Uterus (tissue), 4 donors: ENCODE measurements at places on chromosomes 1 and 21. TPM values are rescaled to one million over a fixed set of nuclear protein-coding genes. Genes with fewer than 3 reads are reported as not detected.

DNA sequence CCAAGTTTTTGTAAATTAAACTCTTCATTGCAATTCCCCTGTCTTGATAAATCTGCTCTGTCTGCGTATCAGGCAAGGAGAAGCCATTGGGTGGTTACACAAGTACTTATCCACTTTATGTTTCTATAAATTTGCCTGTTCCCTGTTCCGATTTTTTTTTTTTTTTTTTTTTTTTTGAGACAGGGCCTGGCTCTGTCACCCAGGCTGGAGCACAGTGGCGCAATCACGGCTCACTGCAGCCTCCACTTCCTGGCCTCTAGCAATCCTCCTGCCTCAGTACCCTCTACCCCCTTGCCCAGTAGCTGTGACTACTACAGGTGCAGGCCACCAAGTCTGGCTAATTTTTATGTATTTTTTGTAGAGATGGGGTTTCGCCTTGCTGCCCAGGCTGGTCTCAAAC, 11.1 kb upstream of the CSRP1 start:
- peak; percentile 14 for DNase-seq

- no peak for DNase-seq
Observed at GRCh38 chr1:78834201-78834741, 172.3 kb downstream of the ADGRL4 start.

GRCh38 chr21:42563261-42563660, 49.6 kb downstream of the SLC37A1 start:
- DNase-seq, result no peak

Gene MYOG
- not detected for total RNA-seq

Gene PPIAL4G
- not detected for total RNA-seq
